ENCODE measurements at places on chromosomes 5 and 9.

DNA sequence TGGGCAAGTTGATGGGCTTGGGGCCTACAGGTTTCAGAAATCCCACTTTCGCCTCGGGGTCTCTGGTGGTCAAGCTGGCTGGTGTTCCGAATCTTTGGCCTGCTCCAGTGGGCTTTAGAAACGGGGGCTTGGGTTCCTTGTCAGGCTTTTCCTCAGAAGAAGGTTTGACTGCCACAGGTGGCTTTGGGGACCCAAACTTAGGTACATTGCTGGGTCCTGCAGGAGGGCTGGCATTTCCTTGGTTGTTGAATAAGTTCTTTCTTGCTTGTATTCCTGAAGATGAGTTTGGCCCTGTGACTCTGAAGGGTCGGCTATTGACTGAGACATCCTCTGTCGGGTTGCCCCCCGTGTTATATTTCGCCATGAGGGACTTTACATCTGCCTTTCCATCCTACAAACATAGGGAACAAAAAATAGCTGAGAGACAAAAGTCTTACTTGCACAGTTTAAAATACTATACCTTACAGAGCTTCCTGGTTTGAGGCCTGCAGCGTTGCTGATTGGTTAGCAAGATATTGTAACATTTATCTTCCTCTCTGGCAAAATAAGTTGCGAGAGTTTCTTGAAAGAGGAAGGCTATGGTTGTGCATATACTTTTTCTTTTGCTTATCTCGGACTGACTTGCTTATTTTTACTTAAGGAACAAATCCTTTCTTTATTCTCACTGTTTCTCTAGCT, 16.6 kb downstream of the FYB1 start:
- no peak for DNase-seq

DNA sequence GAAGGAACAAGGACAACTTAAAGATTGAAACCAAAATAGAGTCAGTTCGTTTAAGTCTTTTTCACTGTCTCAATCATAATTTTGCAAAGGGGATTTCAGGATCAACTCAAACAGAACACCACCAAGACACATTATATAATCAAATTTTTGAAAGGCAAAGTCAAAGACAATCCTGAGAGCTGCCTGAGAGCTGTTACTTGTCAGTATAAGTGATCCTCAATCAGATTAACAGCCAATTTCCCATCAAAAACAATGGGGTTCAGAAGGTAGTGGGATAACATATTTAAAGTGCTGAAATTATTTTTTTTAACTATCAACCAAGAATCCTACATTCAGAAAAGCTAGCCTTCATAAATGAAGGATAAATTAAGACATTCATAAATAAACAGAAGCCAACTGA, 19.3 kb upstream of the ABO start:
- DNase-seq = no peak

- no peak for DNase-seq
Observed at GRCh38 chr5:121325930-121326329, 525.8 kb upstream of the FTMT start.

GRCh38 chr5:97071101-97071500, 71.3 kb downstream of the LIX1 start:
- no peak for DNase-seq

- DNase-seq = no peak
Observed at GRCh38 chr9:129852579-129852978, 17.3 kb downstream of the USP20 start.

DNA sequence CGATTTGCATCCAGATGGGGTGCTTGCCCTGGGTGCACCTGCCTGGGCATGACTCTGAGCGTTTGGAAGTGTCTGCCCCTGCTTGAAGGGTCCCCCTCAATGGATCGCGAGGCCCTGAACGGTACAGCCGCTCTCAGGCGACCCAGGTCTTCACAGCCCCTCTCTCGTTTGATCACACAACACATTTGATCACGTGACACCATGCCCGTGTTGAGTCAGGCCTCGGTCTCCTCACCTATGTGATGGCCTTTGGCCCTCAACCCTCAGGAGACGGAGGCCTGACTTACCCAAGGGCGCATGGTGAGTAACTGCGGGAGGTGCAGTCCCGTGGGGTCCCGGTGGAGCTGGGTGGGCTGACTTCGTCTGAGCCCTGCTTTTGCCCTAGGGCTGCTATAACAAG, 3.0 kb upstream of the ASB6 start:
- no peak for DNase-seq

- no peak for DNase-seq
Observed at GRCh38 chr5:174166231-174167079, 120.9 kb downstream of the NSG2 start.

DNA sequence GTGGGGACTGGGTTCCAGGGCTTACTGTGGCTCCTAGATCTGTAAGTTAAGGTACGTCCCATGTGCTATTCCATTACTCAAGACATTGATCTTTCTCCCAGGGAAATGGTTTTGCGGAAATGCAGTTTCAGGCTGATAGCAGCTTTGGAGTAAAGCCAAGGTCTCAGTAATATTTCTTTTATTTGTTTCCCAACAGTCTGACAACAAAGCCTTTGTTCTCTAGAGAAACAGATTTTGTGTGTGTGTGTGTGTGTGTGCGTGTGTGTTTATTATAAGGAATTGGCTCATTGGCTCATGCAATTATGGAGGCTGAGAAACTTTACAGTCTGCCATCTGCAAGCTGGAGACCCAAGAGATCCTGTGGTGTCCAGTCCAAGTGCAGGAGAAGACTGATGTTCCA, 12.1 kb upstream of the POC5 start:
- no peak for DNase-seq

DNA sequence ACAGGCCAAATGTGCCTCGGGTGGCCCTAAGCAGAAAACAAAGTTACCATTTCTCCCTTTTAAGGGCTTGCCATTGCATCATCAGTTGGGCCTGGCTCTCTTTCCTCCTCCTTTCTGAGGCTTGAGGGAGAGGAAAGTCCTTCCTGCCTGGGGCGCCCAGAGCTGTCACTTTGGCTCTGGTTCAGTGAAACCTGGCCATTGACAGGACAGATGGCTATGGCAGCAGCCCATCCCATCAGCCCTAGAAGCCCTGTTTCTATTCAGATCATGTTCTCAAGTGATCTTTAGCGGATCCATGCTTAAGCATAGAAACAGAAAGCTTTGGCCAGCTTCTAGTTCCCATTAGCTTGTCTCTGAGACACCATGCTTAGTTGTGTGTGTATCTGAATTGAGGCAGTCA, 293.4 kb downstream of the YTHDC2 start:
- no peak for DNase-seq

- DNase-seq = no peak
Observed at GRCh38 chr9:4290427-4290837, 9.4 kb downstream of the GLIS3 start.

GRCh38 chr9:125551781-125552180, 155.2 kb downstream of the MAPKAP1 start:
- DNase-seq = no peak

- no peak for DNase-seq
Observed at GRCh38 chr9:131449276-131449675, 53.4 kb upstream of the POMT1 start.

DNA sequence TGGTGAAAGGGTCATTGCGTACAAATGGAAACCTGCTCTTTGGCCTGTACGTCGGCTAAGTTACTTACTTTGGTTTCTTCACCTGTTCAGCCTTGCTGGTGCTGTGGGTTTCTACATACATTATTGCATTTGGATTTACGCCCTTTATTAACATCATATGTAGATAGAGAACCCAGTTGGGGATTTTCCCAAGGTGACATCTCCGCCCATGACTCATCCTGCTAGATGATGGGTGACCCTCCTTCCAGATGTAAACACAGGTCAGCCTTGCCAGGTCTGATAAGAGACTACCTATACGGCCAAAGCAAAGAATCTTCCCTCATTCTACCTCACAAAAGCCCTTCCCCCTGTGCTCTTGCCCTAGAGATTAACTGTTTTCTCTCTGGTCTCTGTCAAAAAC, 360.9 kb downstream of the KDM4C start:
- no peak for DNase-seq

DNA sequence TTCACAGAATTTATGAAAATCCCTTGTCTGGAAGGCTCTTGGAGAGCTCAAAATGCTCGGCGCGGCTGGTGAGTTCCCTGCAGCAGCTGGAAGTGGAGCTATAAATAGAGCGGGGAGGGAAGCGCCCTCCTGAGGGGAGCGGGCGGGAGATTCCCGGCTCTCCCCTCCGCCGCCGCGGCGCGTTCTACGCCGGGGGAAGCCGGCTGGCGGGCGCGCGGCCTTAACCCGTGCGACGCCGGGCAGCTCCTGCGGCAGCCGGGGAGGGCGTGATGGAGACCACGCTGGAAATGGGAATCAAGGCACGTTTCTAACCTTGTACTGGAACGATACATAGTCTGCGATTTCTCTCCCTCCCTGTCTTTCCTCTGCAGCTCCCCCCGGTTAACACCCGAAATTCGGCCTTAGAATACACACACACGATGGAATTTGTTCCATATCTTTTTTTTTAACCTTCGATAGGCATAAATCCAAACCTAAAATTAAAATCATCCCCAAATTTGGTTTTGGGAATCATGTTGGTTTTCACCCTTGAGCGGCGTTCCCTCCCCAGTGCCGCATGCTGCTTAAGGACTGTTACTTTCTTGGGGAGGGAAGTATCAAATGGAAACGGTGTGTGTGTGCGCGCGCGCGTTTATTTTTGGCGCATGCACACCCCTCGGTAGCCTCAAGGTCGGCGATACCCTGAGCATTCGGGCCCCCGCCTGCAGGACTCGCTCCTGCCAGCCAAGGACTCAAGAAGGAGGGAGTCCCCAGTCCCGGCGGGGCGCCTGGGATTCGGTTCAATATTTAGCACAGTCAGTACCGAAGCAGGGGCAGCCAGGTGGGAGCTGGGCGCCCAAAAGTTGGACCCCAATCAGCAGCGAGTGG, 306.3 kb upstream of the KCNN2 start:
- DNase-seq = no peak

- DNase-seq = no peak
Observed at GRCh38 chr5:99317136-99317535, 388.3 kb upstream of the CHD1 start.

DNA sequence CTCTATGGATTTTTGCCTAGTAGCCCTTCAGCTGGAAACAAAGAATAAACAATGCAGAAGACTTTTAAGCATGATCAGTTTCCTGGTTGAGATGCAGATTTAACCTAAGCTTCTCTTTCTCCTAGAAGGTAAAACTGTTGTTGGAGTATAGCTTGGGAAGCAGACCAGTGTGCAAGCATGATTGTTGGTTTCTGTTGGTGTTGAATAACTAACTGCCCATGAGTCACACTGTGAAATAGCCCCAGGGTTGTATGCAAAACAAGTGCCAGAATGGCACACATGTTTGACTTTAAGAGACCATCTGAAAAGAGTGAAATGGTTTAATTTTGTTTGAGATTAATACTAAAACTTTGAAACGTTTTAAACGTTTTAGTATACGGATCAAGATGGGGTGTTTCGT, 227.1 kb downstream of the ARHGEF28 start:
- no peak for DNase-seq

GRCh38 chr5:98599016-98599415, 174.4 kb upstream of the RGMB start:
- DNase-seq = no peak

- DNase-seq = no peak
Observed at GRCh38 chr5:77321793-77322394, 111.4 kb downstream of the PDE8B start.

DNA sequence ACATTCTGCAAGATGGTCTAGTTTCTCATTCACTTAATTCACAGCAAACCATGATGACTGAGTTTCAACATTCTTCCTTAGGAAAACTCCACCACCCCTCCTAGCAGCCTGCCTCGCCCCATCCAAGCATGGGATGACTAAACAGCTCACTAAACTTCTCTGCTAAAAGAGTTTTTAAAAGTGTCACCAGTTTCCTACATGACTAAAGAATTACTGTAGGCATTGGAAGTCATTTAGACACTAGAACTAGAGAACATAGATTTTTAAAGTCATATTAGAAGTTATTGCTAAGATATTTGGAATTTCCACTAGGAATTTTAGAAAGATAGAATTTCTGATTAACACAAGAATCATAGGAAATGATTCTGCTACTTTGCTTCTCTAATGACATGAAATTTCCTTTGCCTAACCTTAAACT, 5.5 kb upstream of the ESM1 start:
- DNase-seq = no peak

DNA sequence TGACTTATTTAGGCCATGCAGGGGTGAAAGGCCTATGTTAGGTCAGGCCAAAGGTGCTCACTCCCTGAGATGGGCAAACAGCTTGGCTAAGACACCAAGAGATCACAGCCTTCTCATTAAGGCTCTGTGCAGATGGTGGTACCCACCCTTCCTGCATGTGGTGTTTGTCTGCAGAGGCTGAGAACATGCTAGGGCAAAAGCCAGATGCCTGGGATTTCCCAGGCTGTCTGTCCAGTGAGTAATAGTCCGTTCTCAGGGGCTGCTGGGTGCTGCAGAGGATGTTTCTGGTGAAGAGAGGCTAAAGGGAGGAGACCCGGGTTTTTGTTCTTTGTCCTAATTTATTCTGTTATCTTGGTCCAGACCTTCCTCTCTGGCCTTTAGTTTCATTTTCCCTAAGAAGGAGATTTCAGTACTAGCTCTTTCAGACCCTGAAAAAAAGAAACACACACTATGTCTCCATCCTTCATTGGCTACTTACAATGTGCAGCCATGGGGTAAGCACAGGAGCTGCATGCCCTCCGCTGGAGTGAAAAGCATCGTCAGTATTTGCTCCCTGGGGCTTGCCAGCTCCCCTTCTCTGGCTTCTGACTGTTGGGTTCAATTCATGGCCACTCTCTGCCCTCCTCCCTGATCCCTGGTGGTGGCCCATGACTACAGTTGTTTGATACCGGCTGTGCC, 23.4 kb upstream of the GLRA1 start:
- DNase-seq = no peak

GRCh38 chr5:172424111-172424490, 30.2 kb downstream of the SH3PXD2B start:
- DNase-seq = no peak

DNA sequence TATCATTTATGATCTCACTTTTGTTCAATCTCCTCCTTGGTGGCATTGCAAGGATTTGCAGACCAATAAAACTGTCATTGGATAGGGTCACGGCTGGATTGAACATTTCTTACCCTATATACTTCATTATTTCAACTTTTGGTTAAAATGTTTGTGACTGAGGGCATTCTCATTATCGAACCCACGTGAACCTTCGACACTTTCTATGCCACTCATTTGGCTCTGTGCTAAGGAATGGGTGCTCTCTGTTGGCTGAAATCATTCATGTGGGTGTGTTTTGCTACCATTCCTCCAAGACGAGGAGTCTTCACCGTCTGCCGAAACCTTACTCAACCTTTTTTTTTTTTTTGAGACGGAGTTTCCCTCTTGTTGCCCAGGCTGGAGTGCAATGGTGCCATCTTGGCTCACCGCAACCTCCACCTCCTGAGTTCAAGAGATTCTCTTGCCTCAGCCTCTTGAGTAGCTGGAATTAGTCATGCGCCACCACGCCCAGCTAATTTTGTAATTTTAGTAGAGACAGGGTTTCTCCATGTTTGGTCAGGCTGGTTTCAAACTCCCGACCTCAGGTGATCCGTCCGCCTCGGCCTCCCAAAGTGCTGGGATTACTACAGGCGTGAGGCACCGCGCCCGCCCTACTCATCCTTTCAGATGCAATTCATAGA, 62.5 kb downstream of the CSNK1A1 start:
- no peak for DNase-seq
